Fibroblast of skin of right quadriceps (primary cell): ENCODE measurements at places on chromosomes 5 and 9.
A peak's percentile ranks its signal among the peaks of the same experiment; 100 is the strongest.

DNA sequence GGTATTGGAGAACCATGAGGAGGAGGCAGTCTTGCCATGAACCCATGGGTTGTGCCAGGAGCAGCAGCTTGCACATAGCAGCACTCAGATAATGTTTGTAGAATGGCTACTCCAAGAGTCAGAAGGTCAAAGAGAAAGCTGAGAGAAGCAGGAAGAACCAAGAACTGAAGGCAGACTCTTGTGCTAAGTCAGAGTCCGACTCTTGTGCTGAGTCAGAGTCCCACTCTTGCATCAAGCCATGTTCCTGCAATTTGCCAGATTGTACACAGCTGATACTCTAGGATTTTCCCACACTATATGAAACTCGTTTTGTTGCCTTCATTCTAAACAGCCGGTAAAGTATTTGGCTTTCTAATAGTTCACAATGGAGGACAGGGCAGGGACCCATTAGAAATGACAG is 26.2 kb upstream of the HSPA9 start:
- DNase-seq: peak; percentile 17

- DNase-seq: peak; percentile 84
These were observed 80.0 kb upstream of the TUT7 start for GRCh38 chr9:86434039-86434726.

- peak; percentile 48 for DNase-seq
These were observed 53.7 kb downstream of the RGMB start for GRCh38 chr5:98827161-98827560.

- no peak for DNase-seq
These were observed 16.3 kb downstream of the PTPN3 start for GRCh38 chr9:109481856-109482255.

DNA sequence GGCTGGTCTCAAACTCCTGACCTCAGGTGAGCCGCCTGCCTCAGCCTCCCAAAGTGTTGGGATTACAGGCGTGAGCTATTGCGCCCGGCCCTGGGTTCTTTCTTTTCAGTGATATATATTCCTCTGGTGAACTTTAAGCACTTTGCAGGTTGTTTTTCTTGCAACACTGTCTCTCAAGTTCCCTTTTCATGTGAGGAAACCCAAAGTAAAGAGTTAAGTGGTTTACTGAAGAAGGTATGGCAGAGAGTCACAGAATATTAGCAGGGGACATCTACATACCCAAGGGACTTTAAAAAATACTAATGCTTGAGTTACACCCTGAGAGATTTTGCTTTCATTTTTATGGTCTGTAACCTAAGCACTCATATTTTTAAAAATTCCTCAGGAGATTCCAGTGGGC is 6.7 kb upstream of the GAPT start:
- DNase-seq: no peak
